ENCODE measurements at places on chromosomes 7 and 10.

- no peak for DNase-seq
Measured at GRCh38 chr10:105025092-105025491, 384.0 kb downstream of the SORCS3 start.

DNA sequence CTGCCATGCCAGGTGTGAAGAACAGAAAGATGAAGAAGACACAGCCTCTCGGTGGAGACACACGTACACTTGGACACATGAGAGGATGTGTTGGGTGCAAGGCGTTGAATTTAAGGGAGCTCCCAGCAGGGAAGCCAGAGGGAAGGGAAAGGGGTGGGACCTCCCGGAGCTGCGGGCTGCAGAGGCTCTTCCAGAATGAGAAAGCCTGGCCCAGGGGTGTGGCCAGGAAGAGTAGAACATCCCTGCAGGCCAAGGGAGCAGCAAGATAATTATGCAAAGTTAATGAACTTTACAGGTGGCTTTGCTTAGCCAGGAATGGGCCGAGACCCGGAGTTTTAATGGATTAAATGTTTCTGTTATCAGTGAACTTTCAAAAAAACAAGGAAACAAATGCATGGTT is 270.3 kb downstream of the KLF6 start:
- DNase-seq = no peak

DNA sequence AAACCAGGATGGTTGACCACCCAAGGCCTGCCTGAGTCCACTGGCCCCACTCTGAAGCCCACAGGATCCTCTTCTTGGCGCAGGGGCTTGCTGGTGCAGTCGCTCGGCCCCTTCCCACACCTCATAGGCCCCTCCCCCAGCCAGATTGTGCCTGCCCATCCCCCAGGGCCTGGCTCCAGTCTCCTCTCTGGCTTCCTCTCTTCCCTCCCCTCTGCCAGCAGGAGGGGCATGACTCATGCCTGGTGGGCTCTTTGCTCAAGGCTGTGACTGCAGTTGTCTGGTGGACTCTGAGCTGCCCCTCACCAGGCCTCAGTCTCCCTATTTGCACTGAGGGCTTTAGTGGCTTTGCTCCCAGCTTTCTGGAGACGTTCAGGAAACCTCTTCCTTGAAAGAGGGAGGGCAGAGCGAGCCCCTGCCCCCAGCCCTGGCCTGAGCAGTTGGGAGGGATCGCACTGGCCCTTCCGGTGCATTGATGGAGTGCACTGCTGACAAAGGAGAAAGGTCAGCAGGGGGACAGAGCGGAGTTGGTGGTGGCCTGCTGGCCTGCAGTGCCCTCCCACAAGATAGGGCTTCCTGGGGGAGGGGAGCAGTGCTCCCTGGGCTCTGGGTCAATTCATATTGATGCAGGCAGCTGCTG is 60.7 kb downstream of the ZMIZ1 start:
- no peak for DNase-seq

DNA sequence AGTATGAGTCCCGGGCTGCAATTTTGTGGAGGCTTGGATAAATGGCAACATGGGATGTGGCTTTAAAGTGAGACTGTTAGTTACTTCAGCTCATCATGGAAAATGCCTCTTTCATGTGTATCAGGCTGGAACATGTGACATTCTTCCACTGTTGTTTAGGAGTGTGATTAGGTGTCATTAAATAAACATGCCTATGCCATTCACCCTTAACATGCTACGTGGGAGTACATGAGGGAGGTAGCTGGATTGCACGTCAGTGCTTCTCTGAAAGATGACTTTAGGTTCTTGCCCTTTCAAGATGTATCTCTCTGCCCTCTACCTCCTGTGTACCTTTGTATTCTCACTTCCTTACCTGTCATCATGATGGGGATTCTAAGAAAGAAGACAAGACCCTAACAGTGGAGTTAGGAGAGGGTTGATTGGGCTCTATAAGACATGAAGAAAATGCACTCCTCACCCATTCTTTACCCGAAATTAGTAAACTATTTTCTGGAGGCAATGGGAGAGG is 8.9 kb downstream of the AKR1E2 start:
- DNase-seq = no peak

DNA sequence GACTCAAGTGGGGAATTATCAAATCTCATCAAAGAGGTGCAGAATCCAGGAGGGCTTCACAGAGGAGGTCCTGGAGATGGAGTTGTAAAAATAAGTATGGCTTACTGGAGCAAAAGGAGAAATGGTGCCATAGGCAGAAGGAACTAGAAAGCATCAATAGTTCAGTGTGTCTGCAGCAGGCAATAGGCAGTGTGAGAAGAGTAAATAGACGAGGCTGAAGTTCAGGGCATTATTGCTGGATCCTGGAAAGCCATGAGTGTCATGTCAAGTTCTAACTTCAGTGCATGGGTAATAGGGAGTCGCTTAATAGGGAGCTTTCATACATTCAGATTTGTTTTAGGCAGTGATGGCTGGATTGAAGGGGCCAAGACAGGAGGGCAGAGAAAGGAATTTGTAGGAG is 39.3 kb downstream of the CYP26A1 start:
- no peak for DNase-seq

DNA sequence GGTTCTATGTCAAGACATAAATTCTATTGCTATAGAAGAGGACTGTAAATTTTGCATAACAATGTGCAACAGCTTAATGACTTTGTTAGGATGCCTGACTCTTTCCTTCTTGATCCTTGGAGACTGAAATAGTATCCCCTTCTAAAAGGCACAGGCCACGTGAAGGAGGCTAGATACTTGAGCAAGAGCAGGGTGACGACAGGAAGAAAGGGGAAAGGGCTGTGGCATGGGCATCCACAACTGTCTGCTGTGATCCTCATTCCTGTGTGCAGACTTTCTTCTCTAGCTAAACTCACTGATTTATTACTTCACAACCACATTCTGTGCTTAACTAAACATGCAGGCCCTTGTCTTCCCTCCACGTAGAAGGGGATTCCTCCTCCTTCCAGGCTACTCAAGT is 1111.8 kb upstream of the C7orf33 start:
- no peak for DNase-seq

- DNase-seq = no peak
Measured at GRCh38 chr10:131689954-131690757, 210.7 kb upstream of the PPP2R2D start.

GRCh38 chr10:48613016-48613415 is 8.1 kb upstream of the ARHGAP22 start:
- no peak for DNase-seq

DNA sequence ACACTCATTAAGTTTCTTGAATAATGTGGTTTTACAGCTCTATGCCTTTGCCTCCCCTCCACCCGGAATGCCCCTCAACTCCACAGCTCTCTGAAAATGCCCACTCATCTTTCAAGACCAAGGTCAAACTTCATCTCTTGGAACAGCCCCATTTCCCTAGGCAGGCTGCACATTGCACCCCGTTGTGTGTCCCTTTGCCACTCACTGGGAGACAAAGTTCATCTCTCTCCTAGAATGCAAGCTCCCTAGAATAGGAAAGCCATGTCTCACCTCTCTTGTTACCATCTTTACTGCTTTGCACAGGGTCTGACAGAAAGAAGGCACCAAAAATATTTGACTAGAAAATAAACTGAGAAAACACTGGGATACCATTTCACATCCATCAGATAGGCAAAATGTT is 33.3 kb downstream of the UBE2H start:
- no peak for DNase-seq

All from activated T-cell treated with anti-CD3 and anti-CD28 coated beads for 24 hours (primary cell).